Stimulated activated CD4-positive, alpha-beta T cell treated with anti-CD3 and anti-CD28 coated beads, Interleukin-2, amount 100 ng/mL, for 4 hours (primary cell): ENCODE measurements at places on chromosomes 6 and 20.

GRCh38 chr20:57124800-57125517, 141.5 kb downstream of the BMP7 start:
- DNase-seq = no peak

GRCh38 chr6:168372889-168373288, 53.3 kb upstream of the DACT2 start:
- DNase-seq = no peak

DNA sequence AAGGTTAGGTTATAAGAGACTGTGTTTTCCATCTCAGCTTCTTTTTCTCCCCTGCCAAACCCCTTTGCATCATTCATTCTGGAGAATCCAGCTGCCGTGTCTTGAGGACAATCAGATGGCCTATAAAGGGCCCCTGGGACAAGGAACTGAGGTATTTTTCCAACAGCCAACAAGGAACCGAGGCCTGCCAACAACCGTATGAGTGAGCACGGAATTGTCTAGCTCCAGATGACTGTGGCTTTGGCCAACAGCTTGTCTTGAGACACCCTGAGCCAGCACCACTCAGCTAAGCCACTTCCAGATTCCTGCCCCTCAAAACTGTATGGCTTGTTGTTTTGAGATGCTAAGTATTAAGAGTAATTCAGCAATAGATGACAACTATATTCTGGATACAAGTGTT, 433.7 kb upstream of the HSF2 start:
- DNase-seq = no peak

DNA sequence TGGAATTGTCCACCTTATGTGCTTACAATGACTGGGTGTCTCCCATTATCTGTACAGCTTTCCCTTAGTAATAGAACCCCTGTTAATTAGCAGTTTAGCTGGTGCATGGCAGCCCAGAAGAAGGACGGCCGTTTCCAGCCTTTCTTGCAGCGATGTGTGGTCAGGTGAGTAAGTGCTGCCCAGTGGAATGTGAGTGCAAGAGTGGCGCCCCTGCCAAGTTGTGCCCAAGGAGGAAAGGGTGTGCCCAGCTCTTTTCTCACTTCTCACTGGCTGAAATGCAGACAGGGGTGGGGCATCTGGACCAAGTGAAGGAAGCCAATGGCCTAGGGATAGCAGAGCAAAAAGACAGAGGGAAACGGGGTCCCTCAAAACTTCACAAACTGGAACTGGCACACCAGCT, 296.8 kb downstream of the PREX1 start:
- no peak for DNase-seq

DNA sequence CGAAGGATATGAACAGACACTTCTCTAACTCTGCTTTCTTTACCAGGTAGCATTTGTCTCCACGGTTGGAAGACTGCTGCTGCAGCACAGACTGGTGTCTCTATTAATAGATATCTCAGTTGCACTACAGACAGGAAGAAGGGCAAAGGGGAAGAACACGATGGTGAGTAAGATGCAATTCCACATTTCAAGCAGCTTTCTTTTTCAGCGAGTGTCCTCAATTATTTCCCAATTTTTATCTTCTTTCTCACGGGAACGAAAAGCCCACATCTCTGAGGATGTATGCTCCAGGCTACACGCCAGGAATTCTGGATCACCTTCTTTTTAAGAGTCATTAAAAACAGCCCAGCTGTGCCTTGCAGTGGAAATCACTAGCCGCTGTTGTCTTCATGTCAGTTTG, 311.6 kb upstream of the ECI2 start:
- no peak for DNase-seq

GRCh38 chr6:119172824-119173223, 94.4 kb upstream of the FAM184A start:
- no peak for DNase-seq
